Retina (tissue), 1 donor: ENCODE measurements at places on chromosomes 6 and 20.
A peak's percentile ranks its signal among the peaks of the same experiment; 100 is the strongest.

- no peak for DNase-seq
These were observed 134.4 kb upstream of the BTBD3 start for GRCh38 chr20:11783102-11783850.

- no peak for DNase-seq
These were observed 230.8 kb downstream of the LRFN2 start for GRCh38 chr6:40356242-40356910.

GRCh38 chr6:77450924-77451323 is 12.4 kb downstream of the HTR1B start:
- no peak for DNase-seq

DNA sequence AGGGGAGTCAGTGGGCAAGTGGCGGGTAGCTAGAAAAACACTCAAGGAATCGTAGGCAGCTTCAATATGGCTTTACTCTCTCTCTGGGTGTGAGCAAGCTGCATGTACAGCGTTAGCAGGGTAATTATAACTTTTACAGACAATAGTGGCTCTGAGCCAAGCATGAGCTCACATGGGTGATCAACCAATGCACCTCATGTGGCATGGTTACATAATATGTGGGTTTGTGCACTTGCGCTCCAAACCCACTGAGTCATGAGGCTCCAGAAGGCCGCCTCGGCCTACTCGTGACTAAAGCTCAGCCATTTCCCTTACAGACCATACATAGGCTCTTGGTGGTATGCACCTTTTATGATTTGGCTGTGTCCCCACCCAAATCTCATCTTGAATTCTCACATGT is 78.4 kb upstream of the FBXL4 start:
- DNase-seq, result peak; percentile 14

DNA sequence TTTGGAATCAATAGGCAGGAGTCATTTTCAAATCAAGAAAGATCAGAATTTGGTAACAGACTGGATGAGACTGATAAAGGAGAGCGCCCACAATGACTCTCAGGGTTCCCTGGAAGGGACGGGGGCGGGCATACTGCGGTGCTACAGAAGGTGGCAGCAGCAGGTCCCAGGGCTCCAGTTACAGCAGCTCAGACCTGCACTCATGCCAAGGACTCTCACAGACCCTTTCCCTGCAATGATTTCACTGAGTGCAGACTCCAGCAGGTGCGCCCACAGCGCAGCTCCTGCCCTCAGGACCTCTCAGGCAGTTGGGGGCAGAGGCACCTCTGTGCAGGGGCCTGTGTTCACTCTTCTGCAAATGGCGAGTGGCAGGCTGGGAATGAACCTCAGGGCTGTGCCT is 359.8 kb downstream of the ZFAND3 start:
- no peak for DNase-seq

- no peak for DNase-seq
These were observed 9.5 kb upstream of the SNRNP48 start for GRCh38 chr6:7580537-7580926.

DNA sequence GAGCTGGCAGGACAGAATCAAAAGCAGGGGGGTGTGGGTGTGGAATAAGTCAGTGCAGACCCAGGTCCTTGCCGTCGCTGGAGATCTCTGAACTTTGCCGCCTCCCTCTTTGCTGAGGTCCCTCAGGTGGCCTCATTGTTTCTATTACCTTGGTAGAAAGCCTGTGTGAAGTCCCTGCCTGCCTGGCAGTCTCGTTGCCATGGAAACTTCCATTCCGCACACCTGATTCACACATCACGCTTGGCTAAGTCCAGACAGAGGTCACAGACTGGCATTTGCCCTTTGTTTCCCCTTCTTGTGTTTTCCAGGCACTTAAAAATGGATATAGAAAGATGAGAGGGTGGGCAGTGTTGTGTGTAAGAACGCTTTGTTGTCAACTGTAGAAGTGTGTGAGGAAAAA is 260.6 kb downstream of the PRL start:
- DNase-seq, result peak; percentile 55
